ENCODE measurements at places on chromosomes 3 and 15.

DNA sequence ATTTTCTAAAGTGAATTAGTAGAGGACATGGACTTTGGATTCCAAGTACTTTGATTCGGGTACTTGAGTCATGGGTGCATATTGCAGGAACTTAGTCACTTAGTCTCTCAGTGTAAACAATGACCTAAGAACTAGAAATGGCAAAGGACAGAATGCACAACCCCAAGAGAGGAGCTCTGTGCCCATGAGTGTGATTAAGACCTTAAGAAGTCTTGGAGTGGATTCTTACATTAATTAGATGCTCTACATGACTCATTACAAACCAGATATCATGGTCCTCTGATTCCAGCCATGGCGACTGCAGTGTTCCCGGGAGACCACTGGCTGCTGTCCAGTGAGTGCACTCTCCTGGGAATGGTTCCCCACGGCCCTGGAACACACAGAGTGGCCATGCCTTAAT, 251.5 kb downstream of the GABRG3 start:
- DNase-seq, result no peak

DNA sequence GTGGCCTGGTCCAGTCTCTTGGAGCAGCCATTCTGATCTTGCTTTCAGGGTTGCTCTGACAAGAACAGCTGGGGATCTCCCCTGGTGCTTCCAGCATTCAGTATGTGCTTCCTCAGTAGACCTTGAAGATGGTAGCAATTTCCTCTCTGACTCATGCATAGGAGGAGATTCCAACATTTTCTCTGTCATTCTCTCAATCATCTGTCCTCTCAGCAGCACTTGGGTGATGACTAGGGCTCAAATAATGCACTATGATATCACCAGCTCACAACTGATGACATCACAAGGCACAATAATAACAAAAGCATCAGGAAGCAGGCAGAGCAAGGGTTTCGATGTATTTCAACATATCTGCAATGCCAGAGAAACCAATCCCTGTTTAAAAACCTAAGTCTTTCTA, 52.7 kb downstream of the NFKBIZ start:
- DNase-seq, result no peak

DNA sequence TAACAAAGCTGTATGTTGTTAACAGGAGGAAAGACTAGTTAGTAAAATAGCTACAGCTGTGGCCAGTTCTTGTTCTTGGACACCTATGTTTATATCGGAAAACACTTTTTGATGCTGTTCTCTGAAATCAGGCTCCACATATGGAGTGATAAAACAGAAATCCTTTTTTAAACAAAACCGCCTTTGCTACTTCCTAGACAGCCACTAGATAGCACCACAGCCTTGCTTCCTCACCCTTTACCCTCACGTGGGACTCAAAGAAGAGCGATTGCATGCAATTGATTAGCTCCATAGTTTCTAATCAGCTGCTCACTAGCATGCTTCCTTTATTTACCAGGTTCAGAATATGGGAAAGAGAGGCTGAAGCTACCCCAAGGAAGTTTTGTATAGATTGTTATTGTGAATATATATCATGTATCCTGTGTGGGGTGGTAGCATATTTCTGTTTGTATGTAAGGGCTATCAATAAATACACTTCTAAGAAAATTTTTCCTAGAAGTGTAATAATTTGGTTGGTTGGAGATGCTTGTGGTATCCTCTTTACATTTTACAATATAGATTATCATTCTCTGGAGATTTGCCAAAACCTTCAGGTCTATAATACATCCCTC, 4.3 kb upstream of the MTFMT start:
- DNase-seq, result no peak

DNA sequence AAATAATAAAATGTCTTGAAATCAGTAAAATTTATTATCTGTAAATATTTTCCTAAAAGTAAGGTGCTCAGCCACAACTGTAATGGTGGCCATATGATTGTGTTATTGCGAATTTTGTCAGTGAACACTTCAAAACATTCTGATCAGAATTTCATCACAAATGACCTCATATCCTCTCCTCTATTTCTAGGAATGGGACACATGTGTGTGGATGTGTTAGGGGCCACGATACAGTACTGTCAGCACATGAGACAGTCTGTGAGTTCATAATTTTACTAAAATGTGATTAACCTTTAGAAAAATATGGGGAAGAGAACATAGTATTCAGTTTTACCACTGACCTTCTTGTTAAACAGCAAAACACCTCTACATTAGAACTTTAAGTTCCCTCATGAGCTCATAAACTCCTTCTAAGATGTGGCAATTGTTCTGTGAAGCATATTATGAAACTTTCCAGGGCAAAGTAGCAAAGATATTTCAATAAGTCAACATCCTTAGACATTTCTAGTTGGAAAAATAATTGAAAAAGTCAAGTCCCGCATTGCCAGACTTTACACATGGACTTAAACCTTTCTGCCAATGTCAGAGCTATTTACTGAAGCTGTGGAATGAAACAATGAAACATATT, 158.2 kb upstream of the ABI3BP start:
- DNase-seq, result no peak

Data from liver (tissue), 10 donors.